Activated CD8-positive, alpha-beta memory T cell treated with anti-CD3 and anti-CD28 coated beads for 24 hours (primary cell): ENCODE measurements at places on chromosomes 2 and 18.

- DNase-seq, result no peak
Observed at GRCh38 chr2:64018701-64019082, 536 bp downstream of the VPS54 start.

DNA sequence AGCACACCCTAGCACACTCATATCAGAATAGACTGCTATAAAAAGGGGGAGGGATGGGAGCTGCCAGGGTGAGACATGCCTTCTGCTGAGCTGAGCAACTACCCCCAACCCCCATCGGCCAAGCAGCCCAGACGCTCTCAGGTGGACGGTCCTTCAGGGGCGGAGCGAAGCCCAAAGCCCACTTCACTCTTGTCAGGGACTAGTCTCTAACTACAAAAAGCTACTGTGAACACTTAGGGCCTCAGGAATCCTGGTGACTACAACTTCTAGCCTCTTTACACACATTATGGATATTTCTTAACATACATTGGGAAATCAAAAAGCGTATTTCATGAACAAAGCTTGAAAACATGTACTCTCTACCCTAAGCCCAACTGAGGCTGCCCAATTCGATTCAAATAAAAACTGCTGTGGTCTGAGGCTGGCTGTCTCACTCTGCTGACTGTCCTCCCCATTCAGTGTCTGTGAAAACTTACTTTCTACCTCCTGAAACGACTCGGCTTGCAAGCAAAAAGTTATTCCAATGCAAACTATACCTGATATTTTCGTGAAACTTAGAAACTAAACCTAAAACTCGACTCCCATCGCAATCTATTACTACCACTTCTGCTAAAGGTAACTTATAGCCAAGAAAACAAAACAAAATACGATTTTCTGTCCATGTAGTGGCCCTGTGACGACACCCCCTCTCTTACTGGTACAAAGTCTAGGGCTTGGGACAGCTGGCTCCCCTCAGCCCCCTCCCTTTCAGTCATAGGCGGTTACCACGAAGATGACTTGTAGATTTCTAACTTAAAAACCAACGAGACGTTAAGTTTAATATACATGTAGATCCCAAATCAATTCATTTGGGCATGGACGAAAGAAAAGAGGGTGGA, 1.2 kb downstream of the SERTAD2 start:
- DNase-seq, result no peak

- no peak for DNase-seq
Observed at GRCh38 chr18:8254654-8255053, 354.6 kb upstream of the RAB12 start.

- peak; percentile 71 for DNase-seq
Observed at GRCh38 chr2:137865954-137866540, 98.2 kb upstream of the HNMT start.

DNA sequence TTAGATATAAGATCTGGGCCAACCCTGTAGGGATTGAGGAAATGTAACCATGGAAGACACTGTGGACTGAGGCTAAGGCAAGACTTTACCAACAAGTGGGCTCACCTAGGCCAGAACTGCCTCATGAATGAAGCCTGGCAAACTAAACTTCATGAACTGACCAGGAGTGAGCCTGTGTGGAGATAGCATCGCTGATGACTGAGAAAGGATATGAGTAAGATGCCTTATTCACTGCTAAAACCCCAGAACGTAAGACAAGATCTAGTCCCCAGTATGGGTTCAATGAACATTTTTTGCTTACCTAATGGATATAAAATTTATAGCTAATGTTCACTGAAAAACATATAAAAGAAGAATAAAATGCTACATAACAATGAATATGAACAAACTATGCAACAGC, 399.8 kb downstream of the SATB2 start:
- no peak for DNase-seq

DNA sequence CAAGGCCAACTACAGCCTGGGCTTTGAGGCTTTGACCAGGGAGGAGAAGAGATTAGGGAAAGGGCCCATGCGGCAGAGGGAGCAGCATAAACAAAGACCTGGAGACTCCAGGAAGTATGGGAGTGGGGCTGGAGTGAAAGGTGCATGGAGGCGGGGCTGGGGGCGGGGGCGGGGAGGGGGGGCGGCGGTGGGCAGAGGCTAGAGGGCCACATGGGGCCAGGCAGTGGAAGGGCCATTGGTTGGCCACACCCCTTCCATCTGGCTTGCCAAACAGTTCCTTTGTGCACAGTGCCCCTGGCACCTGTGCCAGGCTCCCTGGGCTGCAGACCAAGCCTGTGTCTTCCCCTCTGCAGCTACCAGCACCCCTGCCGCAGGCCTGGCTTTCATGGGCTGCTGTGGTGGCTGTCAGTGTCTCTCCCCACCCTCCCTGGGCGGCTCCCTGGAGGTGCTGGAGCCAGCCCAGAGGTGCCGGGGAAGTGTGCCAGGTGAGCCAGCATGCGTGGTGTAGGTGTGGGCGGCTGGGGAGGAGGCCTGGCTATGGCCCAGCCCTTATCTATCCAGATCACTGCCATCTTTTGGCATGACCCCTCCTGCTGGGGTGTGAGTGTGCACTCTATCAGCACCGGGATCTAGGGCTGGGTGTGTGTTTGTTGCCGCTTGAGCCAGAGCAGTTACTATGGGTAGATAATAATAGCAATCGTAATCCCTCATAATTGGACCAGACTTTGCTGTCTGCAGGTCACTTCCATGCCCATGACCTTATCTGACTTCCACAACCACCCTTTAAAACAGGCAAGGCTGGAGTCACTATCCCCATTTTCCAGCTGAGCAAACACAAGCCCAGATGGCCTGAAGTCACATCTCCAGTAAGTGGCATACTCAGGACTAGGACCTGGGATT, 30.5 kb downstream of the DNMT3A start:
- no peak for DNase-seq

DNA sequence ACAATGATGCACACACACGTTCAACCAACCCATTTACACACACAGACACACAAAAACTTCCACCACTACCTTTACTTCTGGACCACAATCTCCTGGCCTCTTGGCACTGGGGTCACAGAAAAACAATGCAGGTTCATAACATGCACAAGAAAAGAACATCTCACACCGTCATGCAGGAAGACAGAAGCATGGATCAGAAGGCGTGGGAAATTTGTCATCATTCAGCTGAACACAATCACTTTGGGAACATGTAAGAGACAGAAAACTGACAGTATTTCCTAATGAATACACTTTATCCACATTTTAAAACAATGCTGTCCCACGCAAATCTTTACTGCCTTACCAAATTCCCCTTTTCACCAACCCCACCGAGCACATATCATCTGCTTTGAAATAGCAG, 501.9 kb upstream of the KLHL29 start:
- DNase-seq, result no peak

DNA sequence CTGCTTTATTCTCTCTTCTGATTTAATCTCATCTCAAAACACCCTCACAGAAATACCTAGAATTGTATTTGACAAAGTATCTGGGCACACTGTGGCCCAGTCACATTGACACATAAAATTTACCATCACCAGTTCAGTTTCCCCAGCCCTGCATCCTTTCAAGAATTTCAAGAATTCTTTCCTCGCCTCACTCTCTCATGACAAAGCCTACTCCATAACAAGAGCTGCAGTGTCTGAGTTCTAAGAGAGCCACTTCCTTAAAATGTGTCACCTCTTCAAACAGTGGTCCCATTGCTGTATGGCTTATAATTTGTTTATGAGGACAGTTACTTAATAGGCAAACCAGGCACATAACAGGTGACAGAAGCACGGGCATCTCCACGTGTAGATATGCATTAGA, 90.9 kb upstream of the STK39 start:
- no peak for DNase-seq

DNA sequence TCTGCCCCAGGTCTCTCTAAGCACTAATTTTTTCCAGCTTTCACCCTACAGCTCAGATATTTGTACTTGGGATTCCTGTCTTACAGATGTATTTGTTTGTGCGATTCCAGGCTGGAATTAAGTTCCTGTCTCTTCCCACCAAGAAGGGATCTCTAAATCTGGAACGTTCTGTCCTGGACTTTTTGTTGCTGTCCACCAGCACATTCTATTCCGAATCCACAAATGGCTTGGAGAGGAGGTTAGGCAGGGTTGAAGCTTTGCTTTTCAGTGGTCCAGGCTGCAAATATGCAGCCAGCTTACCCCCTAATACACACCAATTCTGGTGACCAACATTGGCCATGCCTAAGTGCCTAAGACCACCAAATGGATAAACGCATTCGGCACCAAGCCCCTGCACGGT, 315.0 kb downstream of the TNS1 start:
- DNase-seq, result no peak

DNA sequence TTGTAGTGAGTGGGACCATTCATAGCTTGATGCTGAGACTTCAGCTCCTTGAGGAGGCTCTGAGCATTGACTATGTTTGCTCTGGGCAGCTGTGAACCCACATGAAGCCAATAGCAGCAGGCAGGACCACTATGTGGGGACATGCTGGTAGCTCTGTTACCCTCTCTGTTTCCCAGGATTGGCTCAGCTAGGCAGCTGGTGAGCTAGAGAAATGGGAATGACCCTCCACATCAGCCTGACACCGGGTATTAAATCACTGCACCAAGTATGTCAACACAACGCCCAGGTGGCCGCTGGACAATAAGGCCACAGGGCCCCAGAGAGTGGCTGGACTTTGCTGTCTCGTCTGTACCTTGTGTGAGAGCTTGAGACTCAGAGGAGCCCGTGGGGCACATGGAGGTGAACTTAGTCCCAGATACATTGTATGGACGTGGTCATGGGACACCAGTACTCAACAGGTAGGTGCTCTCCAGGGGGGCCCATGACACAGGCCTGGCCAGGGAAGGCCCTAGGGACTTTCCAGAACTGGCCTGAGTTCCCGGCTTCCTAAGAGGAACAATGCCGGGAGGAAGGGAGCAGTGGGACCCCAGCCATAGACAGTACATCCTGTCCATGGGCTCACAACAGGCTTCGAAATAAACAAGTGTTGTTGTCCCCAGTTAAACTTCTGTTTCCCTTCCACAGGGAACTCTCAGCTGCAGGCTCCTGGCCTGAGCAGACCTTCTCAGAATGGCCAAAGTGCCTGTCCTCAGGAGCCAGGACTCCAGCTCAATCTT, 35.2 kb downstream of the HS1BP3 start:
- no peak for DNase-seq

GRCh38 chr18:48719974-48720654, 181.3 kb downstream of the CTIF start:
- DNase-seq, result no peak

DNA sequence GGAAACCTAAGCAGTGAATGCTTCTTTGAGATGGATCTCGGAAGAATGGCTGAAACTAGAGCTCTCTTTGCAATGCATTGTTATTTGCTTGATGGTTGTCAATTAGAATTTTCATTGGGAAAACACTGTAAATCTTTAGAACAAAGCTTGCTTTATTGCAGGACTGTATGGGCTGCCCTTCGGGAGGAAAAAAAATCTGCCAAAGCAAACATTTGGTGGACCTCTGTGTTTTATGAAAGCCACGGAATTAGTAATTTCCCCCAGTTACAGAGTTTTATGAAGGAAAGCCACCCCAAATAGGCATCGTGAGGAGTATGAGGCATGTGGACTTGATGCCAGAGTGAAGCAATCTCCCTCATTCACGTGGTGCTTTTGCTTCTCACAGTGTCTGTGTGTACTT, 33.5 kb downstream of the RHBDD1 start:
- no peak for DNase-seq

DNA sequence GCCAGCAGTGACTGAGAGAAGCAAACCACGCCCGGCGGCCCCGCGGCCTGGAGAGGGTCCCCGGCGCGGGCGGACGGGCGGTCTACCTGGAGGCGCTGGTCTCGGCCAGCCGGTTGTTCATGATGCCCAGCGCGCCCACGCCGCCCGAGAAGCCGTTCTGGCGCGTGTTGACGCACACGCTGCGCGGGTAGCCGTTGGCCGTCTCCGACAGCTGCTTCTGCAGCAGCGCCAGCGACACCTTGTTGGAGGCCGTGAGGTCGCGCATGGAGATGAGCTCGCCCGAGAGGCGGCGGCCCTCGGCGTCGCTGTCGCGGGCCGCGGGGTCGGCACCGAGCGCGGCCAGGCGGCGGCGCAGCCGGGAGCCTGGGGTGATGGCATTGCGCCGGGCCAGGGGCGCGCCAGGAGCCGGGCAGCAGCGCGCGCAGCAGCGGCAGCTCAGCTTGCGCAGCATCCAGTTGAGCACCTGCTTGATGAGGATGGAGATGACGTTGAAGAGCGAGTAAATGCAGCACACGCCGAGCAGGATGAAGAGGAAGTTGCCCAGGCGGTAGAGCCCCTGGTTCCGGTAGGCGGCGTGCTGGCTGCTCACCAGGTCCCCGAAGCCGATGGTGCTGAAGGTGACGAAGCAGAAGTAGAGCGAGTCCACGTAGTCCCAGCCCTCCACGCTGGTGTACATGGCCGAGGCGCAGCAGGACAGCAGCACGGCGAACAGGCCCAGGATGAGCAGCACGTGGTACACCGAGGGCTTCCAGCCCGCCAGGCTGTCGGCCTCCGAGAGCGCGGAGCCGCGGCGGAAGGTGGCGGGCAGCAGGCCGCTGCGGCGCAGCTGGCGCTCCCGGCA, 118.1 kb downstream of the MSH2 start:
- DNase-seq, result peak; percentile 89

GRCh38 chr18:9722691-9723090, 14.6 kb downstream of the RAB31 start:
- peak; percentile 11 for DNase-seq

GRCh38 chr2:174800436-174801205, 36.3 kb upstream of the CHRNA1 start:
- no peak for DNase-seq

DNA sequence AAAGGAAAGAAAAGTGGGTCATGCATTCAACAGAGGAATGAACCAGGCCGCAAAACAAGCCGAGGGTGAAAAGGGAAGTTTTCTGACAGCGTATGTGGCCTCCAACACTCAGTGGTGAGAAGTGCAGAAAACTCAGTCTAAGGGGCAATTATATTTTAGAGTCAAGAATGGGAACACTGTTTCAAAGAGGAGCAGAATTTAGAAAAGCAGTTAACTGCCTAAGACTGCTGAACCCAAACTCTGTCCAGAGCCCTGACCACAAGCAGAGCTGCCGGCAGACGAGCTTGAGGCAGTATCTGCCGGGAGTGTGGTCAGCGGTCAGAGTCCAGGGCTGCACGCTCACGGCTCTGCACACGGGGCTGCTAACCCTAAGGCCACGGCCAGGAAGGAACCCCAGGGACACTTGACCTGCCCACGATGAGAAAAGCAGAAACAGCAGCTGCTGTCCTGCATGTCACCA, 347.0 kb upstream of the ID2 start:
- peak; percentile 50 for DNase-seq

- DNase-seq, result no peak
Observed at GRCh38 chr18:42174909-42175308, 219.9 kb downstream of the PIK3C3 start.

DNA sequence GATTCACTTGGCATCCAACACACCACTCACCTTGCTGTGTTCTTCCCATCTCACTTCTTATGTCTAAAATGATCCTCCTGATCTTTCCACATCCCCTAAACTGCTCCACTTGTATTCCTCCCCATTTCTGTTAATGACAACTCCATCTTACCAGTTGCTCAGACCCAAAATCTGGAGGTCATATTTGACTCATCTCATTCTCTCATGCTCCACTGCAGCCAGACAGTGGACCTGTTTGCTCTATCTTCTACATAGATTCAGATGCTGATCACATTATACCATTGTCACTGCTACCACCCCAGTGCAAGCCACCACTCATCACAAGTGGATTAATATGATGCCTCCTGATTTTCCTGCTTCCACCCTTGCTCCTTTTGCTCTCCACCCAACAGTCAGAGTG, 7.9 kb upstream of the NABP1 start:
- no peak for DNase-seq
